ENCODE measurements at places on chromosomes 6 and 20.

DNA sequence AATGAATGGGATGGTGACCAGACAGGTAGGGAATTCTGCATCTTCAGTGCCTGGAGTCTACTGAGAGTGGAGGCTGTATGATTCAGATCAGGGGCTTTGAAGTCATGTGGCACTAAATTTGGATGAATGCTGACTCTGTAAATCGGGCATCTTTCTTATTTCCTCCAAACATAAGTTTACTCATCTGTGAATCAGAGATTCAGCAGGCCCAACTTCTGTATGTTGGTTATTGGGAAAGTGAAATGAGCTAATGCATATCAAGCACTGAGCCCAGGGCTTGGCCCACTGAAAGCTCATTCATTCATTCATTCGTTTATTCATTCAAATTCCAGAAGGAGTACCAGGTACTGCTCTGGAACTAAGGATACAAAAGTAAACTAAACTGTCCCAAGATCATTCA, 192.3 kb upstream of the RIN2 start:
- H3K27ac ChIP-seq = no peak overlapping the region
- H3K27me3 ChIP-seq = no peaks in the 10 kb centered on the region
- H3K4me3 ChIP-seq = no peak overlapping the region

DNA sequence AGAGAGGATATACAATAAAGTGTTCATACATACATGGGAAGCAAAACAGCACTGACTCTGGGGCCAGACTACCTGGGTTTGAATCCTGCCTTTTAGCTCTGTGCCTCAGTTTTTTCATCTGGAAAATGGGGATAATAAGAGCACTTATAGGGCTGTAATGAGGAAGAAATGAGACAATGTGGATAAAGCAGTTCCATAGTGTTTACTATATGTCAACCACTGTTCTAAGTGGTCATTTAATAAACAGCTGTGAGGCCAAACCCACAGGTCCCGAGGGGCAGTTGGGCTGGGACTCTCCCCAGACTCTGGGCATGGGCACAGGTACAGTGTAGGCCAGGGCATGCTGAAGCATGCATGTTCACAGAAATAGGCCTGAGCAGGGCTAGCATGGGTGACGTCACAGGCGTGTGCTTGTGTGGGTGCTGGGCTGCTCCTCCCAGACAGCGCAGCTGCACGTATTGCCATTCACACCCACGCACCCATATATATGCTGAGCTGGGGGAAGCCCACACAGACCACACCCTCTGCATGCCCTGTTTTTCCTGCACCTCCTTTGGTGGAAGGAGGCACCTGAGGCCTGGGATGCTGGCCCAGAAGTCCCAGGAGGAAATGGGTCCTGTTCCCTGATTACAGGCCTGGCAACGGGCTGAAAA, 3.5 kb upstream of the PLCG1 start:
- H3K4me1 ChIP-seq = peaks cover 5% of the 10 kb centered on the region
- H3K4me3 ChIP-seq = no peak overlapping the region
- H3K27ac ChIP-seq = no peak overlapping the region
- no peaks in the 10 kb centered on the region for H3K27me3 ChIP-seq
- no peak for DNase-seq

DNA sequence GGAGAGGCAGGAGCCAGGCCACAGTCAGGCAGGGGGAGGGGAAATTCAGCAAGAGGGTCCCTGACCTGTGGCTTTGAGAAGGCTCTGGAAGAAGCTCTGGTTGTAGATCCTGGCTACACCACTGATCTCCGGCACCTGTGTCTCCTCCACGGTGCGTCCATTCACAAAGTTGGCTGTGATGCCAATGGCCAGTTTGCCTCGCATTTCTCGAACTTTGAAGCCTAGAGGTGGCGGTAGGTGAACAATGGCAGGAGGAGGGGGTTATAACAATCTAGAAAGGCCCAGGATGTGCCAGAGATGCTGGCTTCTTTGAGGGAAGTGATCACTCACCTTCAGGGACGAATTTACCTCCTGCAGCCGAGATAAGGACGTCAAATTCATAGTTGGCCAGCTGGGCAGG, 3.4 kb downstream of the MICAL1 start:
- H3K4me3 ChIP-seq = no peak overlapping the region
- peaks cover 7% of the 10 kb centered on the region for H3K4me1 ChIP-seq
- DNase-seq = no peak
- H3K36me3 ChIP-seq = peaks cover 32% of the 10 kb centered on the region

GRCh38 chr6:31711233-31711632, 3.9 kb upstream of the LY6G6D start:
- peaks cover 5% of the 10 kb centered on the region for H3K4me1 ChIP-seq
- H3K27ac ChIP-seq = no peak overlapping the region
- H3K27me3 ChIP-seq = no peaks in the 10 kb centered on the region
- H3K4me3 ChIP-seq = no peak overlapping the region
- no peak for DNase-seq

DNA sequence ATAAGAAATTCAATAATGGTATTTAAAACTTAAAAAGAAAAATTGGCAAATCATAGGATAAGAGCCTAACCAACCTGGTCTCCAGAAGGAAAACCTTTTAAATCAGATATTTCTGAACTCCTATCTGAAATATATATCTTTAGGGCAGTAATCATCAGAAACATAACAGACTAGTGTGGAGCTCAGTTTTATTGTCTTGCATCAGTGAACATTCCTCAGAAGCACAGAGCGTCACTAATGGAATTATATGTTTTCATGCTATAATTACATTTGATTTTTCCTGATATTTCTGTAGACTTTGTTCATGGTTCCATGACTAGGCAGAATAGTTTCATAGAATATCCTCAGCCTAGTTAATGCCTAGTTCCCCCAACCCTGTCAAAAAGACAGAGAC, 262.2 kb downstream of the EYA4 start:
- H3K27me3 ChIP-seq = no peaks in the 10 kb centered on the region
- H3K4me3 ChIP-seq = no peak overlapping the region
- DNase-seq = no peak
- H3K4me1 ChIP-seq = no peaks in the 10 kb centered on the region
- H3K36me3 ChIP-seq = no peaks in the 10 kb centered on the region
- H3K27ac ChIP-seq = no peak overlapping the region

DNA sequence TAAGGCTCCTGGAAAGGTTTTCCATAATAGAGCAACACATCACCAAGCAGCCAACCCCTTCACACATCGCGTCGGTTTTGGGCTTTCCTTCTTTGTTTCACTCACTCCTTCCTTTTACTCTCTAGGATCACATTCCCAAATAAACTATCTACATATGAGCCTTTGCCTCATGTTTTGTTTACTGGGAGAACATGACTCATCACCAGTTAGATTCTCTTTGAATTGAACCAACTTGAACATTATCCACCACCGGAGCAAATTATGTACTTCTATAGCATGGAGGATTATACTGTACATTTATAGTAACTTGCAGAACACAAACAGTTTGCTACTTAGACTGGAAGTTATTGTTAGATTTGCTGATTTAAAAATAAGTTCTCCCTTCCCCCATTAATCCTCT, 41.0 kb downstream of the SAMD5 start:
- H3K4me1 ChIP-seq = no peaks in the 10 kb centered on the region

DNA sequence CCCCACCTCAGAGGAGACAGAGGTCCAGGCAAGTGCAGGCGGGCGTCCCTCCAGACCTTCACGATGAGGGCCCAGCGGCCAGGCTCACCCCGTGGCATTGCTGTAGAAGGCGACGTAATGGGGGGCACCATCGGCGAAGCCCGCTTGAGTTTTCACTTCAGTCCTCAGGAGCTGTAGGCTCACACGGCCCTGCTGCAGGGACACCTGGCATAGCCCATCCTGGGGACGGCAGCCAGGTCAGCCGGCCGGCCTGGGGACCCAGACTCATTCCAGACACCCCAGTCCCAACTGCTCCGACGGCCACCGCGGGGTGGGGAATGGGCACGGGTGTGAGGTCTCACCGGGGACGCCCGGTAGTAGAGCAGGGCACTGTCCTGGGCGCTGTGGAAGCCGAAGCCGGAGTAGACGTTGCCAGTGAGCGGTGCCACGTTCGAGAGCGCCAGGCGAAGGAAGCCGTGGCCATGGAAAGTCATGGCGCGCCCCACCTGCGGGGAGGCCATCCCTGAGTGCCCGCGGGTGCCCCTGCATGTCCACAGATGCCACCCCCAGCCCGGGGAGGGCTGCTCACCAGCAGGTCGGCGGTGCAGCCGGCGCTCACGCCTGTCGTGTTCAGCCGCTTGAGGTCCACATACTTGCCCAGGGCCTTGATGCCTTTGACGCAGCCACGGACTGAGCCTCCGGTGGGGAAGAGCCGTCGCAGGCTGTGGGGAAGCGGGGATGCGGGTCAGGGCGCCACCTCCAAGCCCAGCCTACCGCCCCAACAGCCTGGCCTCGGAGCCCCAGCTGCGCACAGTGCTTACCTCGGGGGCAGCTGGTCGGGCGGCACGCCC, 9.2 kb downstream of the ADRM1 start:
- H3K4me1 ChIP-seq = no peaks in the 10 kb centered on the region
- no peaks in the 10 kb centered on the region for H3K27me3 ChIP-seq
- DNase-seq = no peak
- H3K36me3 ChIP-seq = peaks cover 19% of the 10 kb centered on the region
- H3K27ac ChIP-seq = no peak overlapping the region

DNA sequence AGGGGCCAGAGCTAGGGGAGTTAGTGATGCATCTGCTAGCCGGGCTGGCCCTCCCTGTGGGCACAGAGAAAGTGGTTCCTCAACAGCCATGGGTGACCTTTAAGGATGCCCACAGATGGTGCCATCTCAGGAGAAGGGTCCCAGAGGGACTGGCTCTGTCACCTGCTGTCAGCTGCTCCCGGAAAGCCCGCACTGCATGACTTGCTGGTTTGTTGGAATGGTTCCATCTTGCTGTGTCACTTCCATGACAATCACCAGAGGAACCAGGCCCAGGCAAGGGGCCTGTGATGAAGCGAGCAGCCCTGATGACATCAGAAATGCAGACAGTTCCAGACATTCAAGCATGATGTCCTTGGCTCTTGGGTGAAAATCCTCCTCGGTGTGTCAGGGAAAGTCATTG, 125.2 kb downstream of the PHACTR3 start:
- H3K27me3 ChIP-seq = no peaks in the 10 kb centered on the region
- H3K36me3 ChIP-seq = peaks cover 2% of the 10 kb centered on the region
- H3K4me3 ChIP-seq = no peak overlapping the region
- DNase-seq = no peak
- no peak overlapping the region for H3K27ac ChIP-seq

GRCh38 chr20:59365611-59366285, 65.3 kb downstream of the EDN3 start:
- no peak for DNase-seq
- H3K27ac ChIP-seq = no peak overlapping the region
- no peaks in the 10 kb centered on the region for H3K36me3 ChIP-seq
- no peaks in the 10 kb centered on the region for H3K27me3 ChIP-seq

DNA sequence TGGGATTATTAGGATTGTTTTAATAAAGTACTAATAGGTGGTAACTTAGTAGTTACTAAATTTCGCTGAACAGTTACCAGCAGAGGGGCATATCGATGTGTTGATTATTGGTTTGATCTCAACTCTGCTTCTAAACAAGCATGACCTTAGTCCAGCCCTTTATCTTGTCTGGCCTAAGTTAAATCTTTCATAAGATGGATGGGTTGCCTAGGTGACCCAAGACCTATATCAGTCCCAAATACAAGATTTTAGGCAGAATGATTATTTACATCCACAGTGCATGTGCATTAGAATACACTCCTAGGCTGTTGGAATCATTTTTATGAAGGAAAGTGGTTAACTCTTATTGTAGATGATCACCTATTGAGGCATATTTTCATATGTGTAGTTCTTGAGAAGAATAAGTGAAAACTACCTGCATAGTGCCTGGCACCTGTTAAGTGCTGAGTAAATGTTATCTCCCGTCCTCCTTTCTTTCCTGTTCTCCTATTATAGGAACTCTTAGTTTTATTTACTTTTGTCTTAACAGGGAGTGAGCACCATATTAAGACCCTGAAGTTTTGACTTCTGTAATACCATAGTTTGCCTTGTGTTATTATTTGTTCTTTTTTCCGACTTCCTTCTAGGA, 1.1 kb downstream of the HSF2 start:
- peak overlapping the region; percentile 91 for H3K4me3 ChIP-seq
- H3K36me3 ChIP-seq = no peaks in the 10 kb centered on the region
- H3K27ac ChIP-seq = no peak overlapping the region

DNA sequence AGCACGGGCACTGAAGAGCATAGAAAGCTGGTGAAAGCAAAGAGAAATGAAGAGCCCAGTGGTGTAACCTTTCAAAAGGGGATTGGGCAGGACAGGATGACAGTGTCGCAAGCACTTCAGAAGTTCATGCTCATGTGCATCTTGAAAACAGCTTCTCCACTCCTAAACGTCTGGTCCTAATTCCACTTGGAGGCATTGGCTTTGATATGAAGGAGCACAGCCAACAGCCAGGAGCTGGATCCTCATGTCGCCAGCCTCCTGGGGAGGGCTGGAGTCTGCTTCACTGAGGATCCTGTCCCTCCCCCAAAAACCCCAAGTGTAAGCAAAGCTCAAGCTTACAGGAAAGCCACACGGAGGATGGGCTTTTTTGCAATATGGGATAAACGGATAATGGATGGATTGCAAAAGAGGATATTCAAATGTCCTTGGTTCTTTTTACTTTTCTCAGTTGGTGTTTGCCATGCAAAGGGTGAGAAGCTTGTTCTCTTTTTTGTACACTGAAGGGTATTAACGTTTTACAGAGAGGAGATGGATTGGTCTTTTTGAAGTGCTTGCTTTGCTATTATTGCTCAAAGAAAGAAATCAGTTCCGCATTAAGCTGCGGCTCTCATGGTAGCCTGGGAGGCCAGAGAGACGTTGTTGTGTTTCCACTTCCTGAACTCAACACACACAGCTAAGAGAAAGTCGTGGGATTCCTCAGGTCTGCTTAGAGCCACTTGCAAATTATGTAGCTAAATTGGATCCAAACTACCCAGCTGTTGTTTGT, 92.2 kb downstream of the SIM1 start:
- no peak overlapping the region for H3K27ac ChIP-seq
- no peak overlapping the region for H3K4me3 ChIP-seq
- no peak for DNase-seq
- peaks cover 13% of the 10 kb centered on the region for H3K4me1 ChIP-seq
- no peaks in the 10 kb centered on the region for H3K36me3 ChIP-seq

DNA sequence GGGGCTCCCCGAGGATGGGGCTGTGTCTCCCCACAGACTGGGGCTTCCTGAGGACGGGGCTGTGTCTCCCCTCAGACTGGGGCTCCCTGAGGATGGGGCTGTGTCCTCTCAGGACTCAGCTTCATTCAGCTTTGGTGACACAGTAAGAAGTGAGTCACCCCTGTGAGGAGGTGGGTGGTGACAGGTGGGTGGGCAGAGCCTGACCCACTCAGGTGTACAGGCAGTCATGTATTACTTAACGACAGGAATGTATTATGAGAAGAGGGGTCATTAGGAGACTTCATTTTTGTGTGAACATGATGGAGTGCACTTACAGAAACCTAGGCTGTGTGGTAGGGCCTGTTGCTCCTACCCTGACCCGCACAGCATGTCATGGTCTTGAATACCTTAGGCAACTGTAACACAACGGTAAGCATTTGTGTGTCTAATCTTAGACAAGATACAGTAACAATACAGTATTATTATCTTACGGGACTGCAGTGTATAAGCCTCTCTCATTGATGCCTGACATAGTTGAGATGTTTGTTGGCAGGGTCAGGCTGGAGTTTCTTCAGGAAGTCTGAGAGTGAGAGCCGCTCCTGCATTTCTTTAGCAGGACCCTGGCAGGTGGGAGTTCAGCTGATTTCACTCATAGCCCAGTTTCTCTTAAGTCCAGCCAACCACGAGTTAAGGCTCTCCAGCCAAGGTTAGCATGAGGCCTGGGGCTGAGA, 10.9 kb upstream of the PGC start:
- H3K4me3 ChIP-seq = no peak overlapping the region
- H3K4me1 ChIP-seq = no peaks in the 10 kb centered on the region
- no peaks in the 10 kb centered on the region for H3K36me3 ChIP-seq
- H3K27me3 ChIP-seq = no peaks in the 10 kb centered on the region
- H3K27ac ChIP-seq = no peak overlapping the region
- DNase-seq = no peak
